Amygdala (tissue), 56 donors: ENCODE measurements at places on chromosomes 11 and 22.

GRCh38 chr11:83502041-83502440 lies 215.9 kb upstream of the CCDC90B start:
- no peak for DNase-seq

GRCh38 chr22:38694049-38694448 lies 6.7 kb downstream of the JOSD1 start:
- no peak for DNase-seq

GRCh38 chr11:61193596-61193995 lies 9.7 kb upstream of the PGA3 start:
- no peak for DNase-seq

DNA sequence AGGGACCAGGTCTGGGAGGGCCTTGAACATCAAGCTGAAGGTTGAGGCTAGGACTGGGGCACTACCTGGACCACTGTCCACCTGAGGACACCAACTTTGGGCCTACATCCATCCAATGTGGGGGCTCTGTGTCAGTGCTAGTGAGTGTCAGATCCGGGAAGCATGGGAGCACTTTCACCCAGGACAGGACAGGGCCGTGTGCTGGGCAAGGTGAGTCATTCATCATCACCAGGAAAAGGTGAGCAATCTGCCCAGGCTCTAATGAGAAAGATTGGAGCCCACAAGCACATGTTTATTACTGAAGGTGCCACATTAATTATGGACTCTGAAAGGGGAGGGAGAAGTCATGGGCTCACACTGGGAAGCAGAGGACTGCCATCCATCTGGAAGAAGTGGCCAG lies 39.7 kb upstream of the DRD2 start:
- no peak for DNase-seq

DNA sequence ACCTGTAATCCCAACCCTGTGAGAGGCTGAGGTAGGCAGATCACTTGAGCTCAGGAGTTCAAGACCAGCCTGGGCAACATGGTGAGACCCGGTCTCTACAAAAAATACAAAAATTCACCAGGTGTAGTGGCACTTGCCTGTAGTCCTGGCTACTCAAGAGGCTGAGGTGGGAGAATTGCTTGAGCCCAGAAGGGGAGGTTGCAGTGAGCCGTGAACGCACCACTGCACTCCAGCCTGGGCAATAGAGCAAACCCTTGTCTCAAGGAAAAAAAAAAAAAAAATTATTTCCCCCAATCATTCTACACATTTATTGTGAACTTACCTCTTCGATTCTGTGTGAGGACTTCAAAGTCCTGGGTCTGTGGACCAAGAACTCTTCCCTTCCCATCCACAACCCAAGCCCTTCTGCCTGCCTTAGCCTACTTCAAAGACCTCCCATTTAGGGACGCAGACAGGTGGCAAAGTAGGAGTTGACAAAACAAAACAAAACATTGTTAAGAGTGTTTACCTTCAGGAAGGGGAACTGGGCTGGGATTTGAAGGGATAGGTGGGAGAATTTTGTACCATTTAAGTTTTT lies 3.8 kb upstream of the WEE1 start:
- DNase-seq, result no peak

DNA sequence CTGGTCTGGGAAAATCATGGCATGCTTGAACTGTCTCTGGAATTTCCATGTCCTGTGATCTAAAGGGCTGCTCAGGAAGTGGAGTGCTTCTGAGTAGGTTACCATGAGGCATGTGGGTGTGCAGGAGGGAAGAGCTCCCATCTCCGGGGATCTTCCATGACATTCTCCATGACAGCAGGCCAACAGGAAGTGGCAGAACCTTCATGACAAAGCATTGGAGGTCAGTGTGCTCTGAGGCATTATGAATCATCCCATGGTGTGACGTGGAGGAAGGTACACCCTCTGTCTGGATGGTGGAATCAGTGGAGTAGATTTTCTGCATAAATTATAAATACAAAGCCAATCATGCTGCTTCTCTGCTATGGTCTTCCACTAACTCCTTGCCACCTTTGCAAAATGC lies 139.6 kb upstream of the E2F8 start:
- DNase-seq, result no peak

GRCh38 chr22:32336771-32337424 lies 20.8 kb upstream of the RFPL3 start:
- no peak for DNase-seq

GRCh38 chr11:7486781-7487140 lies 1.5 kb downstream of the OLFML1 start:
- DNase-seq, result no peak

GRCh38 chr22:17366830-17367229 lies 2.4 kb upstream of the CECR2 start:
- DNase-seq, result no peak

DNA sequence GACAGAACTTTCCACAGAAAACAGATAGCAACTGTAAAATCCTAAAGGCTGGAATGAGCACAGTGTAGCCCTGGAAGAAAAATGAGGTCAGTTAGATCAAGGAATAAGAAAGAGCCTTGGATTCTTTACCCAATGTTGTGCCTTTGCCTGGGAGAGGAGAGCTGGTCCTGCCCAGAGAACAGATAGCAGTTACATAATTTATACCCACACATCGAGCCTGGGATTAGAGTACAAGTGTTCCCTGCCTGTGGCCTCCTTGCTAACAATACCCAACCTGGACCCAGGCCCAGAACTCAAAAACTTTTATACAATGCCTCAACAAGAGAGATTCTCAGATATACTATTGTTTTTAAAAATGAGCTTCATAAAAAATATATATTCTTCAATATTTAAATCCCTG lies 1998.4 kb downstream of the LRRC4C start:
- DNase-seq, result no peak

DNA sequence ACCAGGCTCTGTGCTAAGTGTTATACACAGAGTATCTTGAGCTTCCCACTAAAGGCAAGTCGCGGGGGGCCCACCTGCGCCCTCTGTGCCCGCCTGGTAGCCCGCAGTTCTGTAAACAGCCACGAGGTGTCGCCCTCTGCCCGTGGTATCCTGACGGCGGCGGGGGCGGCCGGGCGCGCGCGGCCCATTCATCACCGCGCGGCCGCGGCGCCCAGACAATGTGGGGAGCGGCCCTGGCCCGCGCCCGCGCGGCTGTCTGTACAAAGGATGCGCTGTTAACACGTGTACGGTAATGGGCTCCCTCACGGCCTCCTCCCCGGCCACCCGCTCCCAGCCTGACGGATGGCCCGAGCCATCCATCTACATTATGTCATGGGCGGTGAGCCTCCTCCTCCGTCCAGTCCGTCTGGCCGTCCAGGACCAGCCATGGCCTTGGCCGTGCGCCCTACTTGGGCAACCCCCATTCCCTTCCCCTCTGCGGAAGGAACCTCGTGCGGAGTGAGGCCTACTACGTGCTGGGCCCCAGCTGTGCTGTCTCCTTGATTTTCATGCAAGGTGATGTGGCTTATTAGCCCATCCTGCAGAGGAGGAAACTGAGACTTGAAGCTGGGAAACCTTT lies 99.4 kb downstream of the MIAT start:
- DNase-seq, result peak; percentile 56

GRCh38 chr11:113532697-113533424 lies 57.7 kb upstream of the DRD2 start:
- DNase-seq, result peak; percentile 15

DNA sequence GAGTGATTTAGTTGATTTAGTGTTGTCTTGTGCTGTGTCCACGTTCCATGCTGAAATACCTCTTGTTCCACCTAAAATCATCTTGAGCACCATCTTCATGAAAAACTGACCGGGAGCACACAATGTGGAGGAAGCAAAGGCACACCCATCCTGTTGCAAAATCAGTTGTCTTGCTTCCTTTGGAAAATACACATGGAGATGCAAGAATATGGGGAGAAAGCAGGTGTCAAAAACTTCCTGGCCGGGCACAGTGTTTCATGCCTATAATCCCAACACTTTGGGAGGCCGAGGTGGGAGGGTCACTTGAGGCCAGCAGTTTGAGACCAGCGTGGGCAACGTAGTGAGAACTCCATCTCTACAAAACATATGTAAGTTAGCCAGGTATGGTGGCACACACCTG lies 151.1 kb downstream of the C11orf91 start:
- no peak for DNase-seq

DNA sequence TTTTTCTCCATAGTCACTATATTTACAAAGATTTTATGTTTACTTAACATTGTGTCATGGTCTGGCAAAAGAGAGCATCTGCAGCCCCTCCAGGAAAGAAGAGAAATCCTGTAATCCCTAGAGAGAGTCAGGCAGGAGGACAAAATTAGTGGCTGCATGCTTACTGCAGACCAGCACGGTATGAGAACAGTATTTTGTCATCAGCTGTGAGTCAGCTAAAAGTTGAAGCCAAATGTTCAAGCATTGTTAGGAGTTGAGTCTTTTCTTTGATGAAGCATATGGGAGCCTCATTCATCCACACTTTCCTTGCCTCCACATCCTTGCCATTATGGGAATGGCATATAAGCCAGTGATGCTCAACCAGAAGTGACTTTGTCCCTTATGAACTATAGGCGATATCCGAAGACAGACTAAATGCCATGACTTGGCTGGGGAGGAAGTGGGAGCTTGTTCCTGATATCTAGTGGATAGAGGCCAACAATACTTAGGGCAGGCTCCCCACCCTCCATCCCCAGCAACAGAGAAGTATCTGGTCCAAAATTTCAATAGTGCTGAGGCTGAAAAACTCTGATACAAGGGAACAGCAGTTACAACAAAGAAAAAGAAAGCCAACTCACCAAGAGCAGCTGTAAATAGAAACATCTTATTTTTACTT lies 112.0 kb upstream of the OR5AK2 start:
- no peak for DNase-seq
